Stomach (tissue), 19 donors: ENCODE measurements at places on chromosomes 7 and 10. TPM values are rescaled to one million over a fixed set of nuclear protein-coding genes. Genes with fewer than 3 reads are reported as not detected.

- no peak for DNase-seq
- peaks cover 50% of the 10 kb centered on the region for H3K4me1 ChIP-seq
- H3K4me3 ChIP-seq: no peak overlapping the region
- H3K27me3 ChIP-seq: no peaks in the 10 kb centered on the region
Measured at GRCh38 chr10:132551808-132552130, 14.2 kb downstream of the INPP5A start.

DNA sequence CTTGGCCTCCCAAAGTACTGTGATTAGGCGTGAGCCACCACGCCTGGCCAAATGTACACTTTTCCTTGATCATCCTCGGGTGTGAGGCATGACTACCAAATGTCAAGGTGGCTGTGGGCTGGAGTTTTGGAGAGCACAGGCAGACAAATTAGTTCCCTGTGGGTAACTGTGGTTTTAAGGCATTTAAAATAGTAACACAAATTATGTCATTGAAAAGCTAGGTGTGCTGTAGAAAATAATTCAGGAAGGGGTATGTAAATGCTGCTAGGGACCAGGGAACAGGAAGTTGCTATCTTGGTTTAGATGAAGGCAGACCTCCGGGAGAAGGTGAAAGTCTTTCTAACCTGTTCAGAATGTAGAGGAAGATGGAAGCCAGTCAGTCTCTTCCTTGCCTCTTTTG, 9.9 kb downstream of the GLRX3 start:
- H3K4me3 ChIP-seq: no peak overlapping the region
- no peak for DNase-seq
- peaks cover 10% of the 10 kb centered on the region for H3K4me1 ChIP-seq
- no peaks in the 10 kb centered on the region for H3K27me3 ChIP-seq
- H3K36me3 ChIP-seq: peaks cover 45% of the 10 kb centered on the region
- no peak overlapping the region for H3K27ac ChIP-seq

DNA sequence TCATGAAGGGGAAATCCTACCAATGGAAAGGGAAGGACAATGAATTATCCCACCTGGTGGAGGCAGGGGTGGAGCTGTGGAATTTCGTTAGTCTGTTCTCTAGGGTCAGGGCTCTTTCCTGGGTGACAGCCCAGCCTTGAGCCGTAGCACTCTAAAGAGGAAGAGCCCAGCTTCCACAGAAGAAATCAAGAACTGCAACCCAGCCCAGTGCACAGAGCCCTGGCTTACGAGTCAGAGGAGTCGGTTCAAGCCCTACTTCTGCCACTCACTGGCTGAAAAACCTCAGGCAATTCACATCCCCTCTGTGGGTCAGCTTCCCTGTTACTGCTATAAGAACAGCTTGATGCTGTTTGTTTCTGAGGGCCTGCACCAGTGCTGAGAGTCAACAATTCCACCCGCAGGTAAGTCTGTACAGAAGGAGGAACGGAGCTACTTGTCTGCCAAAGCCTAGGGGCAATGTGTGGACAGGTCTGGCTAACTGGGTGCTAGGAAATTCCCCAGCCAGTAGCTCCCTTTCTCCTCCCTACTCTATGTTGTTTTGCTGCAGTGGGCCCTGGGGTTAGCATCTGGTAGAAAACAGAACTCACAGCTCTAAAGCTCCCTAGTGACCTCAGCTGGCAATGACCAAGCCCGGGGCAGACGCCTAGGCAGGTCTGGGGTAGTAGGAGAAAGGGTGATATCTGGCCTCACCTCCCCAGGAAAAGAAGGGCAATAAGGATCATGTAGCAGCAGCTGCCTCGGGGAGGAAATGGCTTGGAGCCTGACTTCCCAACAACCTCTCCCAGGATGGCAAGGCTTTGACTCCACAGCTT, 3.3 kb downstream of the AVPI1 start:
- peaks cover 39% of the 10 kb centered on the region for H3K4me1 ChIP-seq
- H3K27ac ChIP-seq: peak overlapping the region; percentile 93
- H3K4me3 ChIP-seq: peak overlapping the region; percentile 69
- H3K27me3 ChIP-seq: no peaks in the 10 kb centered on the region

GRCh38 chr10:33257439-33258080, 76.9 kb downstream of the NRP1 start:
- H3K4me1 ChIP-seq: no peaks in the 10 kb centered on the region
- H3K4me3 ChIP-seq: no peak overlapping the region
- no peaks in the 10 kb centered on the region for H3K27me3 ChIP-seq

Gene ASAH2
- total RNA-seq: 3.5 TPM

Gene MEOX2
- not detected for total RNA-seq

DNA sequence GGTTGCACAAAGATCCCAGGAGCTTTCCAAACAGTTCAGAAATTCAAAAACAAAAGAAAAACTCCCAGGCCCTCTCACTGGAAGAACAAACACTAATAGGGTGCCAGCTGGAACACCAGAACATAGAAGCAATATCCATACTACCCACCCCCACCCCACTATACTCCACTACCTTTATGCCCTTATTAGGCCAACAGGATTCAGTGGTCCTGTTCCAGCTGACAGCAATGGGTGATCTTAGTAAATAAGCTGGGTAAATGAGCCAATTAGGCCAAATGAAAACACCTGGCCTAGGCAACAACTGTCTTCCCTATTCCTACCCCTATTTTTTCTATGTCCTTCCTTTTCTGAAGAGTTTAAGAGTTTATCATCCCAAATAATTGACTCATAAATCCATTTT, 11.7 kb downstream of the NOC3L start:
- H3K36me3 ChIP-seq: peaks cover 86% of the 10 kb centered on the region
- H3K4me1 ChIP-seq: no peaks in the 10 kb centered on the region
- H3K4me3 ChIP-seq: no peak overlapping the region
- no peak overlapping the region for H3K27ac ChIP-seq
- no peak for DNase-seq

DNA sequence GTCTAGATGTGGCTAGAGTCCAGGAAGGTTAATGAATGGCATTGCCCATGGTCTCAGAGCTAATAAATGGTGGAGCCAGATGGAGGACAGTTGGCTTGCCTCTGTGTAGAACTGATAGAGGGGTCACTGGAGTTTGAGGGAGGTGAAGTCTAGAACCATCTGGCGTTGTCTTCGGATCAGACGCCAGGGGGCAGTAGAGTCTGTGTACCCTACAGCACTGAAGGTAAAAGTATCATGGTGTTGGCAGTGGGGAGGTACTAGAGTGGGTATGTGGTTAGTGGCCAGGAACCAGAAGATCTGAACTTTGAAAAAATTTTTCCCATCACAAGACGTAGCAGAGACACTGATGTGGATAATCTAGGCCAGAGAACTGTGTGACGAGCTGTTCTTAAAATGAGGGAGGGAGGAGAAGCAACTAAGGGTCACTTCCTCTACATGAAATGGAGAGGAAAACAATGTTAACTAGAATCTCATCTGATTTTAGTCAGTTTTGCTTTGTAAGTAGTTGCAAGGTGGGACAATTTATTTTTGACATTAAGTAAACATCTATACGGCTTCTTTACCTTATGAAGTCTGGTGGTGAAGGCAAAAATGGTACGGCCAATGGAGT, 227.9 kb upstream of the PRSS58 start:
- H3K27ac ChIP-seq: no peak overlapping the region
- no peaks in the 10 kb centered on the region for H3K36me3 ChIP-seq
- DNase-seq: no peak
- no peaks in the 10 kb centered on the region for H3K27me3 ChIP-seq
- H3K4me1 ChIP-seq: no peaks in the 10 kb centered on the region

Gene STEAP4
- total RNA-seq: 1.8 TPM

- no peaks in the 10 kb centered on the region for H3K36me3 ChIP-seq
- H3K27me3 ChIP-seq: no peaks in the 10 kb centered on the region
- H3K27ac ChIP-seq: no peak overlapping the region
- H3K4me3 ChIP-seq: no peak overlapping the region
- H3K4me1 ChIP-seq: no peaks in the 10 kb centered on the region
- no peak for DNase-seq
Measured at GRCh38 chr7:8105449-8106095, 137.0 kb downstream of the GLCCI1 start.

Gene ADAM12
- 6.4 TPM for total RNA-seq

DNA sequence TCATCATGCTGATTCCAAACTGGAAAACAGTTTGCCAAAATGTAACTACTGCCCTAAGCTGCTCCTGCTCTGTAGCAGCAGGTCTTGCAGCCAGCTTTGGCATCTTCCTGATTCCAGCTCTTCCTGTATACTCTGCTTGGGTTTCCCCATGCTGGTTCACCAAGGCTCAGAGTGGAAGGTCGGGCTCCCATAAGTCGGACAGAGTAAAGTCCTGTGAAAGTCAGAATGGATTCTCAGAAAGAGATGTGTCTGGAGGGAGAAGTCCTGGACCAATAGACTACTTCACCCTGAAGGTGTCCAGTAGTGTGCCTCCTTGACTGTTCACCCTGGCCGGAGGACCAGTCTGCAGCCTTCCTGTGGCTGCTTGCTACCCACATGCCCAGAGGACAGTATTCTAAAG, 93.8 kb downstream of the STRA8 start:
- no peaks in the 10 kb centered on the region for H3K36me3 ChIP-seq
- H3K4me3 ChIP-seq: no peak overlapping the region
- no peak overlapping the region for H3K27ac ChIP-seq
- H3K4me1 ChIP-seq: no peaks in the 10 kb centered on the region

DNA sequence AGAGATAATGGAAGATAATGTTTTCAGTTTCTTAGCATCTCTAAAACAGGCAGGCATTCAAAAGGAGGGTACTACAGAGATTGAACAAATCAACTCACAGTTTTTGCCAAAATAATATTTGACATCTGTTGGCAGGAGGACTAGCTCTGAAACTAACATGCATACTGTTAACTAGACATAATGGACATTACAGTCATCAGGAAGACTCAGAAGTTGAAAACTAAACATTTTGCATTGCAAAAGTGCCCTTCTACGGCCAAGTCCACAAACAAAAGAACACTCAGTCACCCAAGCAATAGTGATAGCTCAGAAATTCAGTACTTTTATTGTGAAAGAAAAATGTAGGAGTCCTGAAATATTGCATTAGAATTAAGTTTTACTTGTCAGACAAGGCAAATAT, 399.0 kb downstream of the HGF start:
- H3K4me3 ChIP-seq: no peak overlapping the region
- H3K36me3 ChIP-seq: no peaks in the 10 kb centered on the region
- no peaks in the 10 kb centered on the region for H3K27me3 ChIP-seq
- no peak for DNase-seq

Gene SH2B2
- 11.1 TPM for total RNA-seq

GRCh38 chr7:134378562-134378961, 61.8 kb upstream of the SLC35B4 start:
- H3K36me3 ChIP-seq: no peaks in the 10 kb centered on the region
- H3K4me1 ChIP-seq: no peaks in the 10 kb centered on the region
- H3K27ac ChIP-seq: no peak overlapping the region
- DNase-seq: no peak
- no peak overlapping the region for H3K4me3 ChIP-seq

DNA sequence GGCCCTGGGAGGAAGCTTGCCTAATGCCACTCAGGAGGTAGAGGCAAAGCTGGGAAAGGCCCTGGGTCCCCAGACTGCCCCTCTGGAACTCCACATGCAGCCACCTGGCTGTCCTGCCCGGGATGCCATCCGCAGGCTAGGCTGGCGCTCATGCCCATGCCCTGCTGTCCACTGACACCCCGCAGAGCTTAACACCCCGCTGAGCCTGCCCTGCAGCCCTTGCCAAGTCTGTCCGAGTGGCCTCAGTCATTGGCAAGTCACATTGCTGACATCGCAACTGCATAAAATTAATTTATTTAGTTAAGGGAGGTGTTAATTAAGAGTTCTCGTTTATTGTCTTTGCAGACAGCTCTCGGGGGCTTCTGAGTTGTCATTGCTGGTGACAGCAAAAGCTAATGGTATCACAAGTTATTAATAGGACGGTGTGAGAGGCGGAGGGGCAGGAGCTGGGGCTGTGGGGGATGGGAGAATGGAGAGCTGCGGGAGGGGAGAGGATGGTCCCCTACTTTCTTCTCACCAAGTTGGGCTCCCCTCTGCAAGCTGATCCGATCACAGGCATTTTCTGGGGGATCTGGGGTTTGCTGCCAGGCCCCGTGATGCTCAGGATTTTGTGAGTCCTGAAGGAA, 55.6 kb upstream of the PCBD1 start:
- H3K27ac ChIP-seq: no peak overlapping the region
- no peaks in the 10 kb centered on the region for H3K27me3 ChIP-seq
- H3K36me3 ChIP-seq: no peaks in the 10 kb centered on the region
- H3K4me3 ChIP-seq: no peak overlapping the region

GRCh38 chr10:103942866-103943265, 24.1 kb upstream of the SLK start:
- DNase-seq: no peak
- no peaks in the 10 kb centered on the region for H3K27me3 ChIP-seq
- H3K4me1 ChIP-seq: no peaks in the 10 kb centered on the region
- no peak overlapping the region for H3K27ac ChIP-seq
- no peaks in the 10 kb centered on the region for H3K36me3 ChIP-seq
- no peak overlapping the region for H3K4me3 ChIP-seq

DNA sequence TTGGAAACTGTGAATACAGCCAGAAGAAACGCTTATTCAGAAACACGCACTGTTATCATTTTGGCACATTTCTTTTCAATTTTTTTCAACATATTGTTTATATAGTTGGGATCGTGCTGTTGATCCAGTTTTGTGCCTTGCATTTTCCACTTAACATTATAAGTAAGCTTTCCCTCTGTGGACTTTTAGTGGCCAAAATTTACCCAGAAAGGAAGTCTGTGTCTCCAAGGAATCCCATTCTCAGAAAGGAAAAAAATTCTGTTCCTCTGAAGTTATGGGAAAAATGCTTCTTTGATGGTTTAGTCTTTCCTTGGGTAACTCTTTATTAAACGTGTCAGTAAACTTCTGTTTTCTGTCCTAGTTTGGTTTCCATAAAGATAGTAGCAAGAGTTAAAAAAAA, 280.0 kb downstream of the REEP3 start:
- H3K27me3 ChIP-seq: no peaks in the 10 kb centered on the region
- no peak overlapping the region for H3K27ac ChIP-seq
- no peak for DNase-seq
- H3K4me1 ChIP-seq: peaks cover 4% of the 10 kb centered on the region
- H3K36me3 ChIP-seq: no peaks in the 10 kb centered on the region

Gene HMX2
- not detected for total RNA-seq

Gene ACHE
- not detected for total RNA-seq

DNA sequence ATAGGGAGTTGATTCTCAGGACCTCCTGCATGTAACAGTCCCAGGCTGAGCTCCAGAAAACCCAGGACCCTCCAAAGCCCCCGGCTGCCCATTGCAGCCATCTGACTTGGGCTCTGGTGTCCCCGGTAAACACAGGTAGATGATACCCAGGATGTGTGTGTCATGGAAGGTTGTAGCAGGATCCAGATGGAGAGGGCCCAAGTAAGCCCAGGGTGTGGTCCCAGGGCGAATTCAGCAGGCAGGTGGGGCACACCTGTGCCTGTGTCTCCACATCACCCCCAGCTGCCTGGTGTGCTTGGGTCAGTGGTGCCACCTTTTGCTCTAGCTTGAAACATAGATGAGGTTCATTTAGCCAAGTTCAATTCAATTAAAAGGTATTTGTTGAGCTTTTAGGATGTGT, 524.1 kb downstream of the GLRX3 start:
- no peaks in the 10 kb centered on the region for H3K36me3 ChIP-seq
- DNase-seq: no peak
- no peak overlapping the region for H3K27ac ChIP-seq
- no peaks in the 10 kb centered on the region for H3K27me3 ChIP-seq
- no peaks in the 10 kb centered on the region for H3K4me1 ChIP-seq
- H3K4me3 ChIP-seq: no peak overlapping the region

GRCh38 chr10:57959318-57960006, 308.2 kb downstream of the IPMK start:
- no peaks in the 10 kb centered on the region for H3K27me3 ChIP-seq
- no peak for DNase-seq
- H3K4me3 ChIP-seq: no peak overlapping the region
- no peaks in the 10 kb centered on the region for H3K36me3 ChIP-seq
